Heart left ventricle (tissue), 16 donors: ENCODE measurements at places on chromosomes 16 and 17. TPM values are rescaled to one million over a fixed set of nuclear protein-coding genes. Genes with fewer than 3 reads are reported as not detected.

DNA sequence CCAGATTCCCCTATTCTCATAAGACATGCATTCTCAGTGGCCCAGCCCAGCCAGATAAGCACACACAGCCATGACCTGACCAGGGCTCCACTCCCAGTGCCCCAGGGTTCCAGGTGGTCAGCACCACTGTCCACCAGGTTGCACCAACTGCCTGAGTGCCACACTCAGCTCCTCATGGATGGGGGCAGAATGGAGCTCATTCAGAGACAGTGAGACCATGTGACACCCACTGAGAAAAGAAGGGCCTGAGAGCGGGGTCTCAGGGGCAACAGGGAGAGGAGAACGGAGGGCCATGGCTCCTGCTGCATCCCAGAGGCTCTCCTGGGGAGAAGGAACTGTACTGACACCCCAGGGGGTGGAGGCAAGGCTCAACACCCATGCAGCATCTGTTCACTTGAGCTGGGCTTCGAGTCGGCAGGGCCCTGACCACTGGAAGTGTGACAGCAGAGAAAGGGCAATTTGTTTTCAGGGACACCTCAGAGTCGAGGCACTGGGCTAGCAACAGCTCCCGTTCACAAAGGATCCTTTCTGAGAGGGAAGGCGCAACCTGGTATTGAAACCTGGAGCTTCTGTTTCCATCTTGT lies 18.7 kb upstream of the SLC38A8 start:
- no peak for DNase-seq
- H3K27me3 ChIP-seq, result no peaks in the 10 kb centered on the region
- H3K36me3 ChIP-seq, result peaks cover 98% of the 10 kb centered on the region
- peaks cover 31% of the 10 kb centered on the region for H3K4me1 ChIP-seq
- H3K4me3 ChIP-seq, result no peak overlapping the region
- H3K27ac ChIP-seq, result no peak overlapping the region

- no peak overlapping the region for H3K4me3 ChIP-seq
- no peak overlapping the region for H3K27ac ChIP-seq
- DNase-seq, result no peak
- H3K27me3 ChIP-seq, result no peaks in the 10 kb centered on the region
- H3K4me1 ChIP-seq, result no peaks in the 10 kb centered on the region
These were observed 58.8 kb downstream of the CEP95 start for GRCh38 chr17:64565563-64565962.

GRCh38 chr17:42686520-42687128 lies 4.3 kb downstream of the CNTNAP1 start:
- peaks cover 12% of the 10 kb centered on the region for H3K27me3 ChIP-seq
- peaks cover 45% of the 10 kb centered on the region for H3K36me3 ChIP-seq

DNA sequence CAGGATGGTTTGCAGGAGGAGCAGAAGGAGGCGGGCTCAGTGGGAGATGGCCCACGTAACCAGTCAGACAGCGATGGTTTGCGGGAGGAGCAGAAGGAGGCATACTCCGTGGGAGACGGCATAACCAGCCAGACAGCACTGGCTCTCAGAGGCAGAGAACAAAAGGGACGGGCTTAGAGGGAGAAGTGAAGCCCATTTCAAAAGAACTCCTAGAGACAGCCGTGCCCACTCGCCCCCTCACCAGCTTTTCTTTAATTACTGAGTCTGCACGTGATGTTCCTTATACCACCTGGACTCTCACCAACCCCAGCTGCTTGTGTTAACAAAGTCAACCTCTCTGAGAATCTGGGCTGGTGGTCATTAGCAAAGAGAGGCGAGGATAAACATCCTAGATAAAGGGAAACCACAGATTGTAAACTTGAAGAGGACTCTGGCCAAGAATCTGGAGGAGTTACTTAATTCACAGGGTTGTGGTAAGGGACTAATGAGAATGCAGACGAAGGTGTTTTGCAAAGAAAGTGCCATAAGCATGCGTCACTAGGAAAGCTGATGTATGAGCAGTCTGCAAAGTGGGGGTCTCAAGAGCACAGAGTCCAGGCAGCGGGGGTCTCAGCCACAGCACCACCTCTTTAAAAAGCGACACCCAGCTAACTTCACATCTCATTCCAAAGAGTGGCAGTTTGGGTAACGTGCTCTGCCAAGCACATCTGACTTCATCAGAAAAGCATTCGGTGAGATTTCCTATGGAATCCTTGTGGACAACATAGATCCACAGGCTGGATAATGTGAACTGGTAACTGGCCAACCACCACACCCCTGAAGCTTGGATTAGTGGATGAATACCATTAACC lies 51.7 kb downstream of the NXN start:
- no peak overlapping the region for H3K27ac ChIP-seq
- no peak overlapping the region for H3K4me3 ChIP-seq
- no peaks in the 10 kb centered on the region for H3K27me3 ChIP-seq
- peaks cover 19% of the 10 kb centered on the region for H3K4me1 ChIP-seq
- no peaks in the 10 kb centered on the region for H3K36me3 ChIP-seq

DNA sequence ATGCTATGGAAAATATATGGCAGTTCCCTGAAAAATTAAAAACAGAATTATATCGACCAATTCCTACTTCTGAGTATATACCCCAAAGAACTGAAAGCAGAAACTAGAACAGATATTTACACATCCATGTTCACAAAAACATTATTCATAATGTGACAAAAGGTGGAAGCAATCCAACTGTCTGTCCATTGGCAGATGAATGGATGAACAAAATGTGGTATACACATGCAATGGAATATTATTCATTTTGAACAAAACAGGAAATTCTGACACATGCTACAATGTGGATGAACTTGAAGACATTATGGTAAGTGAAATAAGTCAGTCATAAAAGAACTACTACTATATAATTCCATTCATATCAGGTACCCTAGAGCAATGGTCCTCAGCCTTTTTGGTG lies 263.5 kb upstream of the AXIN2 start:
- no peak overlapping the region for H3K27ac ChIP-seq
- DNase-seq, result no peak
- H3K4me1 ChIP-seq, result no peaks in the 10 kb centered on the region

NLRC5 gene
- total RNA-seq, result 9.9 TPM

GRCh38 chr16:24996301-24996700 lies 18.9 kb downstream of the ARHGAP17 start:
- no peaks in the 10 kb centered on the region for H3K36me3 ChIP-seq
- DNase-seq, result no peak
- peaks cover 96% of the 10 kb centered on the region for H3K4me1 ChIP-seq
- no peaks in the 10 kb centered on the region for H3K27me3 ChIP-seq
- H3K4me3 ChIP-seq, result no peak overlapping the region

DNA sequence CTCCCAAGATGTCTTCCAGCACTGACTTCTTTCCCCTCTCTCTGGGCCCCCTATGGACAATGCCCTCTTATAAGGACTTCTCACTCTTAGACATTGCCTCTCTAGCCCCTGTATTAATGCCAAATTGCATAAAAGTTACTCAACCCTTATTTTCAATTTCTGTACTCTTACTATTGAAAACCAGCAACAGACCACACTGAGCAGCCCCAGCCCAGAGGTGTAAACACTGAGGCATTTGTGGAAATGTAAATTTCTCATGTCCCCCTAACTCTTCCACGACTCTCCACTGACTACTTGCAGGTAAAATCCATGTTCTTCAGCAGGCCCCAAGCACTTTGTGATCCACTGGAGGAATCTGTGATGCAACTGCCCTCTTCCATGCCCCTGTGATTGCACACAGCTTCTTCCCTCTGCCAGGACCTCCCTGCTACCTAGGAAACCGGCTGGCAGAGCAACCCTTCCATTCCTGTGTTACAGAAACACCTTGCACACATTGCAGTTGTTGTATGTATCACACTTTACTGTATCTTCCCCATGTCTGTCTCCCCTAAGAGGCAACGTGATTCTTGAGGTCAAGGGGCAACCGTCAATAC lies 4.4 kb downstream of the N4BP1 start:
- H3K27ac ChIP-seq, result no peak overlapping the region
- no peaks in the 10 kb centered on the region for H3K36me3 ChIP-seq
- H3K4me1 ChIP-seq, result peaks cover 73% of the 10 kb centered on the region
- DNase-seq, result no peak
- H3K27me3 ChIP-seq, result no peaks in the 10 kb centered on the region

DNA sequence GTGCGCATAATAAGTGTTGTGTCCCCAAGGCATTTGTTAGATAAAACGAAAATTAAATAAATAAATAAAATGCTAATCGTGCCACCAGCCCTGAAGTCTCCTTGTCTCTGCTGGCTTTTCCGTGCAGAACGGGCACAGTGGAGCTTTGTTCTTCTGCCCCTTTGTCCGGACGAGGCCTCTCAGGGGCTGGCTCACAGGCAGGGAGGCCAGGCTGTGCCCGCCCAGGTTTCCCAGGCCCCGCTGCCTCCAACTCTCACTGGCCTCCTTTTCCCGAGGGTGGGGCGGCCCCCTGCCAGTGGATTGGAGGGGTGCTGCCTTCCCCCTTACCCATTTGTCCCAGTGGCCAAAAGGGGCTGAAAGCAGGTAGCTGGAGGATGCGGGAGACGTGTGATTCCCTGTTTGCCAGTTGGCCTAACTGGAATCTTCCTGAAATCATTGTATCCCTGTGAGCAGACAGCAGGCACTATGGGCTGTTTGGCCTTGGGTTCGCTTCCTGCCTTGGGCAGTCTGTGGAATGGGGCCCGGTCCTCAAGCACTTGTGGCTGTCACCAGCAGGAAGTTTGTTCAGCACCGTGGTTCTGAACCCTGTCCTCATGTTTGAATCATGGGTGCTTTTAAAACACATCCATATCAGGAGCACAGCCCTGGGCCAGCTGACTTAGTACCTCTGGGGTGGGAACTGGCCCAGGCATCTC lies 64.4 kb downstream of the KSR1 start:
- no peaks in the 10 kb centered on the region for H3K27me3 ChIP-seq
- DNase-seq, result no peak
- no peak overlapping the region for H3K27ac ChIP-seq
- no peak overlapping the region for H3K4me3 ChIP-seq

NPIPA8 gene
- 0.19 TPM for total RNA-seq
